ENCODE measurements at places on chromosomes 13 and 19.

GRCh38 chr13:111661052-111661451 lies 340.6 kb downstream of the TEX29 start:
- DNase-seq, result no peak

DNA sequence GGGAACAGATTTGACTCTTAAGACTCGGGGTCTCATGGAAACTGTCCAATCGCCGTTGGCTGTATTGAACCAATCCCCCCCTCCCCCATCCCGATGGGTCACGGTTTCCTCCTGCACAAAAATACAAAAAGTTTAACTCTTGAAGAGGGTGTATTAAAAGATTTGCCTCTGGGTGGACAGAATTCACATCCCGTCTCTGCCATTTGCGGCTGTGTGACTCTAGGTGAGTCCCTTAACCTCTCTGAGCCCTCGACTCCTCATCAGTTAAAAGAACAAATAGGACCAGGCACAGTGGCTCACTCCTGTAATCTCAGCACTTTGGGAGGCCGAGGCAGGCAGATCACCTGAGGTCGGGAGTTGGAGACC lies 31.3 kb upstream of the FEM1A start:
- no peak for DNase-seq

GRCh38 chr19:28297036-28297435 lies 915.9 kb downstream of the UQCRFS1 start:
- DNase-seq, result no peak

DNA sequence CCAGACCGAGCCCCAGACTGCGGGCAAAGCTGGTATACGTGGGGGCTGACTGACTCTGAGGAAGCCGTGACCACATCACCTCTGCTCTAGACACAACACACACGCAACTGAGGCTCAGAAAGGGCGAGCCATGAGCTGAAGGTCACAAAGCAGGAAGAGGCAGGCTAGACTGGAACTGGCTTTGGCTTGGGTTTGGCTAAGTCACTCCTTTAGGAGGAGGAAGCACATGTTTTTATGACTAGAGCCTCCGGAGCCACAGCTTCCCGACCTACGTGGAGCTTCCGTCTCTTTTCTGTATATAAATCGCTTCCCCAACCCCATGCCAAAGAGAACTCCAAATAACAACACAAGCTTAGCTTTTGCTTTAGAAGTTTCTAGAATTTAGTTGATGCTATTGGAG lies 48.0 kb downstream of the RFX2 start:
- no peak for DNase-seq

DNA sequence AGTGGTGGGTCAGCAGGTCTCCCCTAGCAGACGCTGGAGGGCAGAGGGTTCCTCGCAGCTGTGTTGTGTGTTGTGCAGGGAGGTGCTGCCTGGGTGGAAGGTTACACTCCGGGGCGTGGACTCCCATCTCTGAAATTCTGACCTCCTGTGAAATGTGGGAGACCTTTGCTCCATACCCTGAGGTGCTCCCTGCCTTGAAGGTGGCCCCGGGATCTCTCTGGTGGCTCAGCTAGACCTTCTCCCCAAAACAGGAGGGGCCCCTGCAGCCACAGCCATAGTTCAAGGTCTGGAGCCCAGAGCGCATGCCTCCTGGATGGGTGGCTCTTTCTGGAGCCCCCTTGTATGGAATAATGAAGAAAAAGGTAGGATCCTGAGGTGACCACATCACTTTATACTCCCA lies 70.2 kb downstream of the SOX1 start:
- DNase-seq, result no peak

- peak; percentile 70 for DNase-seq
Measured at GRCh38 chr19:46471116-46471733, at the start of gene PNMA8A. Gene PNMA8A, minus strand, starts transcription at chr19:46471563. Its CDS starts 528 bp downstream, at chr19:46471035.

GRCh38 chr13:66673401-66673800 lies 556.7 kb downstream of the PCDH9 start:
- DNase-seq, result no peak

DNA sequence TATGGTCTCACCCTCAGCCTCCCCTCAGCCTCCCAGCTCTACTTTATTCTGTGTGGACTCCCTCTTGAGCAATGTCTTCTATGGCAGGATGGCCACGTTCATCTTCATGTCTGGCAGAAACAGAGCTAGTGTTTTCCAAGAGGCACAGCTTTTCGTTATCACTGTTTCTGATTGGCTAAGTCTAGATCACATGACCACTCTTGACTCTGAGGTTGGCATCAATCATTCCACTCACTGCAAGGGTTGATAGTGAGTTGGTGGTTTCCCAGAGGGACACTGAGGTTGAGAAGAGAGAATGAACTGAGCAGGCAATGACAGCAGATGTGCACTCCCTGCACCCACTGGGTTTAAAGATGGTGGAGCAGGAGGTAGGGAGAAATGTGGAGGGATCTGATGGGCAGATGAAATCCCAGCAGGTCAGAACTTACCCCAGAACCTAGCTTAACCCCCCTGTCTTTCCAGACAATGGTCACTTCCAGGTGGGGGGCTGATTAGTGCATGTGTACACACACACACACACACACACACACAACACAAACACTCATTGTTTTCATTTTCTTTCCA lies 26.3 kb upstream of the UQCRFS1 start:
- no peak for DNase-seq

GRCh38 chr19:18386543-18387271 lies 749 bp downstream of the GDF15 start:
- DNase-seq, result no peak

DNA sequence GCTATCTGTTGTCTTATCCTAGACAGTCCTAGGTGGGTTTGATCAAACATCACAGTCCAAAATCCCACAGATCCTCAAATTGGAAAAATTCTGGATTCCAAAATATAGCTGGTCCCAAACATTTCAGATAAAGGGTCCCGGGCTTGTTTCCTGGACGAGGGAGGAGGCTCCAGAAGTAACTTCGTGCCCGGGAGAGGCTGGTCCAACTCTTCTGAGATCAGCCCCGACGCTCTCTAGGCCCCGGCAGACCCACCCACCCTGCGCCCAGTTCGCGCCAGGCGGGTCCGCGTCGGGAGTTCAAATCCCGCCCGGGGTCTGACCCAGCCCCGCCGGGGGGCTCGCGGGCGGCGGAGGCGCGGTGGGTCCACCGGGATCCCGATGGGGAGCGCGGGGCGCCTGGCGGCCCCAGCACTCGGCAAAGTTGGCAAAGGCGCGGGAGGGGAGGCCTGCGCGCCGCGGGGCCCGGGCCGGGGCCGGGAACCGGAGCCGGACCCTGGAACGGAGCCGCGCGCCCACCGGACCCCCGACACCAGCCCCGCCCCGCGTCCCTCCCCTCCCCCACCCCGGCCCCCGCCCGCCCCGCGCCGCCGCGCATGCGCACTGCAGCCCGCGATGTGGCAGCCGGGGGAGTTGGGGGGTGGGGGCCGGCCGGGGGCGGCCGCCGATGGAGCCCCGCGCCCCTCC lies 513 bp downstream of the MIER2 start:
- DNase-seq, result no peak

- DNase-seq, result no peak
Measured at GRCh38 chr13:100131863-100132574, 43.1 kb downstream of the PCCA start.

DNA sequence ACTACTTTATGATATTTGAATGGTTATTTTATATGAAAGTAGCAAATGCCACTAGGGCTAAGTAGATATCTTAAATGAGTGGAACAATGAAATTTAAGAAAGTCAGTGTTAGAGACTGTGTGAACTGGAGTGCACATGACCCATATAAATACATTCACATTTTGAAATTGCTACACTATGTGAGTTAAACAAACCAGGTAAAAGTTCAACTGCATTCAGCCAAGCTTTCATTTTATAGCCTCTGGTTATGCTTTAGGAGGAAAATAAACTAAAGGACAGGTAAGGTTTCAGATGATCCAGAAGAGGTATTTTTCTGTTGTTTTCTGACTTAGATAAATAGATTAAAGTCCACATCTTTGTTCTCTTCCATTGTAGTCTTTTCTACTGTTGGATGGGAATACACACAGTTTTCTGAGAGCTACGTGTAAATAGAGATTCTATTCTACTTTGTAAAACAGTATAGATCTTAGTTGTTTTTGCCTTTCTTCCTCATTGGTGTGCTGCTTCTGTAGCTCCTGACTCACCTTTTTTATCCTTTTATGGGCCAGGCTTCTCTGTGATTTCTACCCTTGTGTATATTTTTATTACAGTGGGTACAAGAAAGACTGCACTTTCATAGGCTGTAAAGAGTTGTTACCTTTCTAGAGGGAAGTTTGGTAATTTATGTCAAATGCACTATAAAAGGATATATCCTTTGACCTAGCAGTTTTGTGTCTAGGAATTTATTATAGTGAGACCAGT lies 54.6 kb upstream of the KCTD4 start:
- no peak for DNase-seq

GRCh38 chr19:46489445-46490272 lies 6.0 kb downstream of the PNMA8B start:
- DNase-seq, result no peak

GRCh38 chr13:87244256-87244890 lies 426.8 kb upstream of the SLITRK5 start:
- no peak for DNase-seq

GRCh38 chr19:28466107-28467045 lies 746.6 kb downstream of the UQCRFS1 start:
- DNase-seq, result no peak

- no peak for DNase-seq
Measured at GRCh38 chr13:71457645-71458044, 409.4 kb downstream of the DACH1 start.

GRCh38 chr19:20028611-20029010 lies 10.7 kb downstream of the ZNF682 start:
- no peak for DNase-seq

- DNase-seq, result peak; percentile 1
Measured at GRCh38 chr19:28710278-28710677, 502.7 kb downstream of the UQCRFS1 start.

- DNase-seq, result no peak
Measured at GRCh38 chr13:44368599-44369368, 4.8 kb upstream of the SERP2 start.

DNA sequence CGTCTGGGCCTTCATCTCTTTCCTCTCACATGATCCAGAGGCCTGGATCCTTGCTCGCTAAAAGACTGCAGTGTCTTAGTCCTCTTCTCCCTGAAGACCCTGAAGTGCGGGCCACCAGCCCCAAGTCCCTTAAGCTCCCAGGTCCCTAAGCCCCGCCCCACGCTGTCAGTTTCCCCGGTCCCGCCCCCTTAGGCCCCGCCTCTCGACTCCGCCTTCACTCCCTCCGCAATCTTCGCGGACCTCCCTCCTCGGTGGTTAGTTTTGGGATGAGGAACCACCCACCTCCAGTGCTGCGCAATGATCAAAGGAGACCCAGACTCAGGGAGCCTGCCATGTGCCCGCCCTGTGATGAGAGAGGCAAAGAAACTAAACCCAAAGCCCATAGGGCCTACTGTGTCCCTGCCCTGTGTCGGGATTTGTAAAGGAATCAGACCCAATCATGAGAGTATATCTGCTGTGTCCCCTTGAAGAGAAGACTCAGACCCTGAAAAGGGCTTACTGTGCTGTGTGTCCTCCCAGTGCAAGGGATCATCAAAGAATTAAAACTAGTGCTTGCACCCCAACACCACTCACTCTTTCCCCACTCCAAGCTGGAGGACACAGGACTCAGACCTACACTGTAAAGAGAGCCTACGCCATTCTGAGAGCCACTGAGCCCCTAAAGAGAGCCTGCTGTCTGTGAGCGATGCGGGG lies 3.0 kb upstream of the COX6B1 start:
- DNase-seq, result no peak

GRCh38 chr13:35349673-35350278 lies 126.7 kb downstream of the MAB21L1 start:
- no peak for DNase-seq

DNA sequence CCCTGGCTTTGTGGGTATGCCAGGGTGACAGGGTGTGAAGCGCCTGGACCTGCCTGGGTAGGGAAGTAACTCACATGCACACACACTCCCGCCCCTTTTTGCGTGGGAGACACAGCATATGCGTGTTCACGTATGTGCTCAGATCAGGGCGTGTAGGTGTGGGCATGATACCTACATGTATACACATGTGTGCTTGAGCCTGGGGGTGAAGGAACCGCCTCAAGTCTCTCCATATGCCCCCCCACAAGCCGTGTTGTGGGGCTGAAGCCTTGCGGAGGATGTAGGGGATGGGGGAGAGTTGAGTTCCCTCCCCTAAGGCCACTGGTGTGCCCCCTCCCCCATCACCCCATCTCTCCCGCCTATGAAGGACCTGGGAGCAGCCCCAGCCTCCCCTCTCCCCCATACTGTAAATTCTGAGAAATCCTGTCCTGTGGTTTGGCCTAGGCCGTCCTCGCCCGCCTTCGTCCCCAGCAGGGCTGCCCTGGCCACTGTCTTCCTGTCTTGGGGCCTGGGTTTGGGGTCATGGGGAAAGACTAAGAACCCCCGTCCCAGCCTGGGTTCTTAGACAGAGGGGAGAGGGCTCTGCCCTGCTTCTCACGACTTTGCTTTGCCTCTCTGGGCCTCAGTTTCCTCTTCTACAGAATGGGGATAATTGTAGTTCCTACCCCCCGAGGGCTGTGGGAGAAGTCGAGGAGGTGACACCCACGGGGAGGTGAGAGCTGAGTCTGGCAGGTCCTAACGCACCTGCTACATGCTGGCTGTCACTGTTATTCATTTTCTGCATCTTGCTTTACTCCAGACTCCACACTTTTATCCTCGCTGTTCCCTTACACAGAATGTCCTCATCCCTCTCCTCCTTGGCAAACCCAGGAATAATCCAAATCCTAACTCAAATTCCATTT lies 14.3 kb downstream of the ACTL9 start:
- DNase-seq, result no peak

- DNase-seq, result no peak
Measured at GRCh38 chr19:54489341-54489740, 13.3 kb upstream of the LAIR2 start.

- no peak for DNase-seq
Measured at GRCh38 chr13:44331446-44331845, 42.2 kb upstream of the SERP2 start.

DNA sequence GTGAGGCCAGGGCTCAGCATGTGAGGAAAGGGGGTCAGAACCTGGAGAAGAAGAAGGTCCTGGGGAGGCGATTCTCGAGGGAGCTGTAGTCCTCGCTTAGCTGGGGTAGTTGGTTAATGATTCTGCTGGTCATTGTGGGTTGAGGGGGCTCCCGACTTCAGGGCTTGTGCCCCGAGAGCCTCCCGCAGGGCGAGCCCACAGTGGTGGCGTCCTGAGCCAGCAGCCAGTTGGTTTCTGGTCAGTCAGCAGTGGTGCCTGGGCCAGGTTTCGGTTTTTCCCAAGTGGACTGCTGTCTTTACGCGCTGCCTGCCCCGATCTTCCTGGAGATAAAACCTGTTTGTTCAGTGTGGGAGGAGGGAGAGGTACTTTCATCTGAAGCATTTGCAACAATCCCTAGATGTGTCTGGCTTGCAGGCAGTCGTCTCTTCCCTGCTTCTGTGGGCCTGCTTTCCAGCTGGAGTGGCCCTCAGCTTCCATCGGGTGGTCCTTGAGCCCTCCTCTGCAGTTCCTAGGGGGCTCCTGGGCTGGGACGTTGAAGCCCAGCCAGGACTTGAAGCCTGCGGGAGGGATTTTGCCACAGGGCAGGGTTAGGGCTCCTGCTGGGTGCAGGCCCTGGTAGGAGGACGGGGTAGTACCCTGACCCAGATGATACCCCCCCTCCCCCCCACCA lies 3.2 kb downstream of the PTBP1 start:
- DNase-seq, result peak; percentile 8

All from DMS79 (cell line).